LNCaP clone FGC (cell line): ENCODE measurements at places on chromosomes 5 and 9.

DNA sequence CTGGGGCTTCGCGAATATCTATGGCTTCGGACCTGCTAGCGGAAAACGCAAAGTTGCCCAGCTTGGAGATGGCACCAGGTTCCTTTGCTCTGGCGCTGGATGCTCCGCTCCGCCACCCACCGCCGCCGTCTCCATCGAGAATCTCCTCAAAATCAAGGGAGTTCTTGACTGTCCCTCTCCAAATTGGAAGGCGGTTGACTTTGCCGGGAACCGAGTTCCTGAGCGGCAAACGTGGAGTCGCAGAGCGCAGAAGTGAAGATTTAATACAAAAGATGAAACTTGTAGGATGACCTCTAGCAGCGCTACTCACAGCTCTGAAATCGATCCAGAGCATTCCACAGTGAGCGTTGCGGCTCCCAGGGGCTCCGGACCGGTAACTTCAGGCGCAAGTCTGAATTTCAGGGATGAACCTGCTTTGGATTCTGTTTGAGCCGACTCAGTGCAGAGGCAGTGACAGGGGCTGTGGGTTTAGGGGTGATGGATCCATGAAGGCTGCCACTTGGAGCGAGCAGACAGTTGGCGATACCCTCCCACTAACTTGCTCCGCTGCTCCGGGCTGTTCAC is 1641.5 kb upstream of the C9orf72 start:
- DNase-seq: no peak

DNA sequence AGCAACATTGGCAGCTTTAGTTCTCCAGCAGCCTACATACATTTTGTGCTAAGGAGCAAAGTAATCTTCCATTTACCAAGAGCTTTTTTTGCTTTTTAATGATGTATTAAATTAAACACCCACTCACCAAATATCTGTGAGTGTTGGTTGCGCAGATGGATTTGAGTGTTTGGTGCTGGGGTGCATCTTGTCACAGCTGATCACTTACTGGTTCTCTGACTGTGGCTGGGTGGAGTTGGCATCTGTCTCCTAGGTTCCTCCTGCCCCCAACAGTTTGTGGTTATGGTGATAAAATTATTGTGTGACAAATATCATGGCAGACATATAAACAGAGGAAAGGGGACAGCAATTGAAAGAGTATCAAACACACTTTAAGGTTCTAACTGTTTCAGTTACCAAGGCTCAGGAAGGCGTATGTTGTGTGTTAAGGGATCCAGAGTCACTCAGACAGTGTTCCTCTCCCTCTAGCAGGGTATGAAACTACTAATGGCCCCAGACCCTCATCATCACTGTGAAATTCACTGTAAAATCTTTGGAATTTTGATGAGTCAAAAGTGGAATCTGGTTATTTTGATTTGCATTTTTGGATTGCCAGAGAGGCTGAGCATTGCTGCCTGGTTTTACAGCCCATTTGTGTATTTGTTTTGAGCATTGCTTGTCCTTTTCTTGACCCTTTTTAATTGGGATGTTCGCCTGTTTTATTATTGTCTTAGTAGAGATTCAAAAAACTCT is 81.7 kb downstream of the PDE8B start:
- peak; percentile 47 for DNase-seq

- DNase-seq: no peak
Measured at GRCh38 chr5:1322036-1322900, 22.6 kb downstream of the CLPTM1L start.

DNA sequence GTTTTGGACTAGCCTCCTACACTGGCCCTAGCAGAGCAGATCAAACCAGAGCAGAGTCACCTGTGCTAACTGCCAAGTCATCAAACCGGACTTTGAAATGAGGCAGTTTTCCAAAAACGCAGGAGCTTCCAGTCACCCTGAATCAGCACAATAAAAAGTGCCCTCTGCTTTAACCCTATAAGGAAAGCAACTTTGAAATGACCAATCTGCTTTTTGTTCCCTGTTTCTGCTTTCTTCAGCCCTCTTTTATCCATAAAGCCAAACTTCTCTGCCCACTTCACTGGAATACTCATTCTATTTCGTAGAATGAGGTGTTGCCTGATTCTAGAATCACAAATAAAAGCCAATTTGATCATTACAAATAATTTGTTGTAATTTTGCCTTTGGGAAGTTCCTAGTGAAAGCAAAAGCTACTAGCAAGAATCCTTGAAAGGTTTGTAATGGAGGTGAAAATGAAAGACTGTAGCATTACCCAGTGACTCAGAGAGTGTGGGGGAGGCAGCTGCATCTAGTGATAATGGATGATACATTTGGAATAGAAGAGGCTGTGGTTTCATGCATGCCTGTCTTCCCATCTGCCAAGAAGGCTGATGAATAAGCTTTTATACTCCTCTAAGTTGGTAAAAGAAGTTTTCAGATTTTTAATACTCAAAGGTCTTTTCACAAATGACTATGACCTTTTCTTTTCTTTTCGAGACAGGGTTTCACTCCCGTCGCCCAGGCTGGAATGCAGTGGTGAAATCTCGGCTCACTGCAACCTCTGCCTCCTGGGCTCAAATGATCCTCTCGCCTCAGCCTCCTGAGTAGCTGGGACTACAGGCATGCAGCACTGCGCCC is 14.9 kb downstream of the SPAAR start:
- DNase-seq: peak; percentile 95

DNA sequence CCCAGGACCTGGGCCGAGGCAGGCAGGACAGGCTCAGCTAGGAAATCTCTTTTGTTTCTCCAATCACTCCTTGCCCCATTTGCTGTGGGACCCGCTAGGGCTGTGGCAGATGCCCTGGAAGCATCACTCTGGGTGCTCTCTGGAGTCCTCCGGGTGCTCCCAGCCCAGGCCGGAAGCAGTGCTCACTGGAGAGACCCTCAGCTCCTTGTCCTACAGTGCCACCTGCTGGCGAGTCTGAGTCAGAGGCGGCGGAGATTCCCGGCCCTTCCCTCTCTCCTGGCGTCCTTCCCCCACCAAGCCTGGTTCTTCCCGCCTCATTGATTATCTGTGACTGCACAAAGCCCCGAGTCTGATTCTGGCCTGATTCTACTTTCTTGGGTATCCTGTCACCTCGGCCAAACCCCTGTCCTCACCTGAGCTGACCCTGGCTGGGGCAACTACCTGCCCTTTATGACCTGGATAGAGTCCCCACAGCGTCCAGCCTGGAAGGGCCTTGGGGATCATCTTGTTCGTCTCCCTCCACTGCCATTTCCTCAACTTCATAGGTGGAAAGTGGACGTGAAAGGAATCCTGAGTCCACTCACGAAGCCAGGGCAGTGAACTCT is 7.3 kb upstream of the BARHL1 start:
- DNase-seq: peak; percentile 50
